ENCODE measurements at places on chromosomes 5 and 9. TPM values are rescaled to one million over a fixed set of nuclear protein-coding genes. Genes with fewer than 3 reads are reported as not detected.

- H3K4me1 ChIP-seq = no peaks in the 10 kb centered on the region
- peaks cover 3% of the 10 kb centered on the region for H3K27me3 ChIP-seq
- H3K36me3 ChIP-seq = no peaks in the 10 kb centered on the region
- no peak for DNase-seq
- no peak overlapping the region for H3K4me3 ChIP-seq
Observed at GRCh38 chr9:89865357-89865756, 260.5 kb downstream of the GADD45G start.

DNA sequence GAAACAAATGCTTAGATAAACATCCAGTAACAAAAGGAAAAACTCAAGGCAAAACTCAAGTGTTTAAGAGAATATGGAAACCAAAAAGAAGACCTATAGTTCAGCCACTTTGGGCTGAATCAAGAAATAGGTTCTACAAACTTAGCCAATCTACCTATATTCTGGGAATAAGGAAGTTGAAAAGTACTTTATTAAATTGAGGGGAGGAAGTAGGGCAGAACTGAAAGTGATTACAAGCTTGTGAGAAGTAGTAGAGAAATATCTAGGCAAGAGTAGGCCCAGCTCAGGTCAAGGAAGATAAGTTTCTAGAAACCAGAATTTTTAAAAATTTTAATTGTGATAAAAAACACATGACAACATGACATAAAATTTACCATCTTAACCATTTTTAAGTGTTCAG, 384.8 kb upstream of the PCSK5 start:
- no peak overlapping the region for H3K4me3 ChIP-seq
- DNase-seq = no peak
- no peaks in the 10 kb centered on the region for H3K27me3 ChIP-seq
- no peaks in the 10 kb centered on the region for H3K36me3 ChIP-seq
- H3K4me1 ChIP-seq = no peaks in the 10 kb centered on the region

DNA sequence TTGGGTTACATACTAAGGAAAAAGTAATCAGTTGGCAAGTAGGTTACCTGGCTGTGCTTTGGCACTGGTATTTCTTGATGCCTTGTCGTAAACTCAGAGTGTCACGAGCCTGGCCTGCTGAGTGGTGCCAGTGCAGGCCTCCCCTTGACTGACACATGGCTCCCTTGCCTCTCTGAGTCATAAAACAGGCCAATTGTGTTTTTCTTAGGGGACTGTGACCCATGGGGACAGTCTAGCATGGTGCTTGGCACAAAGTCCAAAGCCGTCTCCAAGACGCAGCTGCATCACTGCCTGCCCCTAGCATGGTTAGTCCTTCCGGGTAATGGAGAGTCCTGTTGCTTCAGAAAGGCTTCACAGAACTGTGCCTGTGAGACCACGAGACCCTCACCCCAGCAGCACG, 132.5 kb downstream of the MVB12B start:
- DNase-seq = no peak
- H3K27ac ChIP-seq = no peak overlapping the region
- no peaks in the 10 kb centered on the region for H3K36me3 ChIP-seq

- H3K4me3 ChIP-seq = peak overlapping the region; percentile 90
- no peaks in the 10 kb centered on the region for H3K27me3 ChIP-seq
- H3K36me3 ChIP-seq = no peaks in the 10 kb centered on the region
- no peak for DNase-seq
- H3K4me1 ChIP-seq = peaks cover 3% of the 10 kb centered on the region
Observed at GRCh38 chr5:146203872-146204192, 427 bp downstream of the RBM27 start.

GRCh38 chr5:6638236-6638635, 5.0 kb downstream of the SRD5A1 start:
- no peaks in the 10 kb centered on the region for H3K36me3 ChIP-seq
- H3K27ac ChIP-seq = no peak overlapping the region
- H3K4me3 ChIP-seq = no peak overlapping the region
- H3K27me3 ChIP-seq = no peaks in the 10 kb centered on the region
- peaks cover 8% of the 10 kb centered on the region for H3K4me1 ChIP-seq
- DNase-seq = no peak

GRCh38 chr9:129669141-129669718, 3.8 kb downstream of the PRRX2 start:
- H3K27ac ChIP-seq = no peak overlapping the region
- H3K27me3 ChIP-seq = no peaks in the 10 kb centered on the region
- DNase-seq = no peak
- no peaks in the 10 kb centered on the region for H3K36me3 ChIP-seq
- H3K4me3 ChIP-seq = no peak overlapping the region

SLC34A1 gene
- not detected for total RNA-seq

DNA sequence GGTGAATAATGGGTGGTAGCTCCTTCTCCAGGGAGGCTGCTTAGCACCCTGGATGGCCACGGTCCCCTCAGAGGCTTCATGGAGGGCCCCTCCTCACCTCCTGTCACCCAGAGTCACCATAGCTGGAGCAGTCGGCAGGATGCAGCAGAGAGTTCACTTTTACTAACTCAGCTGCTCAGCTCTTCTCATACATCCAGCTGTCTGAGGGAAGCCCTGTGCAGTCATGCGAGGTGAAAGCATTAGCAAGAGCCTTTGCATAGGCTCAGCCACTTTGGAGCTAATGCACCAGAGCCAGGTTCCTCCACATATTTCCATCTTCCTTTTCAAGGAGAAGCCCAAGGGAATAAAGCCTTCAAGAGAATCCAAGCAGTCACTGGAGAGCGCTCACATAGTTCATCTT, 499.2 kb downstream of the BNC2 start:
- DNase-seq = no peak
- no peaks in the 10 kb centered on the region for H3K4me1 ChIP-seq
- no peak overlapping the region for H3K27ac ChIP-seq
- H3K27me3 ChIP-seq = no peaks in the 10 kb centered on the region
- no peaks in the 10 kb centered on the region for H3K36me3 ChIP-seq
- no peak overlapping the region for H3K4me3 ChIP-seq

ORM2 gene
- 0.59 TPM for total RNA-seq

- H3K27me3 ChIP-seq = no peaks in the 10 kb centered on the region
- no peak overlapping the region for H3K27ac ChIP-seq
- no peaks in the 10 kb centered on the region for H3K36me3 ChIP-seq
Observed at GRCh38 chr9:131720330-131720729, 19.5 kb downstream of the RAPGEF1 start.

FIBCD1 gene
- total RNA-seq = 26.1 TPM

All from HCT116 (cell line).